ENCODE measurements at places on chromosomes 6 and 20.
A peak's percentile ranks its signal among the peaks of the same experiment; 100 is the strongest.

DNA sequence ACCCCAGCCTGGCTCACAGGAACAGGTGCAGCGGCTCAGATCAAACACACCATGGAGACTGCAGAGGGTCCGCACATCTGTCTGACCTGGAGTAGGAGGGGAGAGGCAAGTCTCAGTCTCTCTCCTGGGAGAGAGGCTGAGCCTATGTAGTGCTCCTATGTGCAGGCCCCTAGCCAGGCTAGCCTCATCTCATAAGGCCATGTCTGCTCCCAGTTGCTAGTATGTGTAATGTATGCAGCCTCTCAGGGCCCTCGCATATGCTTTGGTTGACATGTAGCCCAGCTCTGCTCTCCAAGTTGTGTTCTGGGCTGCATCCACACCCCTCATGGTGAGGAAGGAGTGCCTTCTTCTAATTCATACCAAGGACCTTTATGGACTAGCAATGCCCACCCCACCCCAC is 11.8 kb downstream of the TNXB start:
- no peak for DNase-seq

GRCh38 chr20:59222253-59223181 is 58.9 kb downstream of the ZNF831 start:
- DNase-seq, result peak; percentile 91

- no peak for DNase-seq
These were observed 65.9 kb downstream of the VEGFA start for GRCh38 chr6:43835872-43836419.

DNA sequence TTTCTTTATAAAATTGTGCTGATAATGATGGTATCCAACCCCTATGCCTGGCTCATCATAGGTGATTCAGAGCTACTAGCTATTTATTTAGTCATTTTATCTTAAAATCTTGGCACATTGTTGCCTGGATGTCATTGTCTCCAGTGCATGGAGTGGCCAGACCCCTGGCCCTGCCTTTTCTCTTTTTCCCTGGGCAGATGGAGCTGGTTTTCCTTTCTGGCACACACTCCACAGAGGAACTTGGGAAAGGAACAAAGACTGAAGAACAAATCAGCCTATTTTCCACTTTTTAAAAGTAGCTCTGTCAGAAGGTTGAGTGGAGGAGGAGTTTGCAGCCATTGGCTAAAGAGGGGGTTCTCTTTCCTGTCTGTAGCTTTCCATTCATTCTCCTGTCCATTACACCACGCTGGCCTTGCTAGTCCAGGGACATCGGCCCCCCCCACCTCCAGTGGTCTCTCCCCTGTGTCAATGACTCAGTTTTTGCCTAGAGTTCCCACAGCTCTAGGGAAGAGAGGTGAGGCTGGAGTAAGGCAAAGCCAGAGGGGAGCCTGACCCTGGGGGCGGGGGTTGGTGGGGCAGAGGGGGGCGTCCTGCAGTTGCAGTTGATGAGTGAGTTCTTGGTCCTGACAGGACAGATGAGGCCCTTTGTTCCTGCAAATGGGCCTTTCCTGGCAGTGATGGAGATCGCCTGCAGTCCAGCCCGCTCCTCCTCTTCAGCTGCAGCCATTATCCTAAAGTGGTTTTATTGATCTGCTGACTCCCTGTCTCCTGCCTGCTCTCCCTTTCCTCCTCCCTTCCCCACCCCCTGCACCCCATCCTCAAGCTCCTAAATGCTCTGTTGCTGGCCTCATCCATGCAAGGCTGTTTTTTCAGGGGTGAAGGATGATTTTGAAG is 774.5 kb downstream of the DHX35 start:
- DNase-seq, result no peak

- no peak for DNase-seq
These were observed 66.8 kb upstream of the CD93 start for GRCh38 chr20:23152902-23153301.

DNA sequence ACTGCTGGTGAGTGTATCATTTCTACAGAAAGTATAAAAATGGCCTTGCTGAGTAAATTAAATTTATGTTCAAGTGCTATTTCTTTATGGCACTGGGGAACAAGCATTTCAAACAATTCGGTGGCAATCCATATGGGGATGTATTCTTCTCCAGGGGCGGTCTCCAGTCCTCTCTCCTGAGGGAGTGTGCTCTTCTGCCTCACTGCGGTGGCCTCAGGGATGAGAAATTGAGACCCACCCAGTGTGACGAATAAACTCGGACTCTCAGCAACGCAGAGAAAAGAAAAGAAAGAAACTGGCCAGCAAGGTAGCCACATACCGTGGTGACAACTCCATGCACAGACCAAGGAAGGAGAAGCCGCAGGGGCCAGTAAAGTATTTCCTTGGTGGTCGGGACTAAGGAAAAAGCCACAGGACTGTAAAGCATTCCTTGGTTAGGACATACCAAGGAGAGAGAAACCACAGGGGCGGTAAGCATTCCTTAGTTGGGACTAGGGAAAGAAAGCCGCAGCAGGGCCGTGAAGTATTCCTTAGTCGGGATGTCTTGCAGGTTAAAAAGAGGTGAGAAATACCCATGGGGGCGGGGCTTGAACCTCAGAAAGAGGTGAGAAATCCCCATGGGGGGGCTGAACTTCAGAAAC is 13.6 kb upstream of the GOPC start:
- DNase-seq, result no peak

- DNase-seq, result peak; percentile 85
These were observed 60.8 kb upstream of the MAP3K4 start for GRCh38 chr6:160930547-160931377.

DNA sequence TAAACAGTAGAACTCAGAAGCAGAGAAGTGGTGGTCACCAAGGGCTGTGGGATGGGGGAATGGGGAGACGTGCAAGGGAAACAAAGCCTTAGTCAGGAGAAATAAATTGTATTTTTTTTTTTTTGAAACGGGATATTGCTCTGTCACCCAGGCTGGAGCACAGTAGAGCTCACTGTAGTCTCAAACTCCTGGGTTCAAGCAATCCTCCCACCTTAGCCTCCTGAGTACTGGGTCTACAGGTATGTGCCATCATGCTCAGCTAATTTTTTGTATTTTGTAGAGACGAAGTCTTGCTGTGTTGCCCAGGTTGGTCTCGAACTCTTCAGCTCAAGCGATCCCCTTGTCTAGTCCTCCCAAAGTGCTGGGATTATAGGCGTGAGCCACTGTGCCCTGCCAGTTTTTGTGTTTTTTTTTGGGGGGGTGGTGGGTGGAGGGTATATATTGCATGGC is 3.4 kb downstream of the HSPA1B start:
- DNase-seq, result no peak

DNA sequence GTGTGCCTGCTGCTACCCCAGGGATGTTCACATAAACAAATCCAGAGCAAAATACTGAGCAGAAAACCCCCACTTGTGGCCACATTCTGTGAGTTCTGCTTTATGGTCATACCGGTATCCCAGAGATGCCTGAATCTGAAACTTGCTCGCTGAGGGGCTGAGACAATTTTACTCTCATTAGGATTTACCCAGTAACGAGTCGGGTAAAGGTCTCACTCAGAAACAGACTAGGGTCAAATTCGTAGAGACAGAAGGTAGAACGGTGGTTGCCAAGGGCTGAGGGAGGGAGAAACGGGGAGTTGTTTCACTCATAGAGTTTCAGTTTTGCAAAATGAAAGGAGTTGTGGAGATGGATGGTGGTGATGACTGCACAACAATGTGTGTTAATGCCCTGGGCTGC is 45.4 kb upstream of the NKX2-2 start:
- no peak for DNase-seq

DNA sequence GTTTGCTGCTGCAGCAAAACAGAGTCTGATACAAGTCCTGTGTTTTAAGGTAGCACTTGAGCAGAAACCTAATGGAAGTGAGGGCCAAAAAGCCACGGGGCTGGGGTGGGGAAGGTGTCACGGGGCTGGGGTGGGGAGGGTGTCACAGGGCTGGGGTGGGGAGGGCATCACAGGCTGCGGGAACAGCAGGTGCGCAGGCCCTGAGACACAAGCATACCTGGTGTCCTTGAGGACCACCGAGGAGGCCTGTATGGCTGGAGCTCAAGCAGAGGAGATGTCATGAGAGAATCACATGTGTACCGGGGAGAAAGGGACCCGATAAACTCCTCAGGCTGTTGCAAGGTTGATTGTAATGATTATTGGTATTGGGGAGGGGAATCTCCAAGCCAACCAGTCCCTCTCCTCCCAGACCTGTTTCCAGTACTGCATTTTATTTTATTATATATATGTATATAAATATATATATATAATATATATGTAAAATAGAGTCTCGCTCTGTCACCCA is 13.6 kb upstream of the SPO11 start:
- DNase-seq, result peak; percentile 10

- no peak for DNase-seq
These were observed 131.0 kb downstream of the ANKRD60 start for GRCh38 chr20:58097429-58097828.

GRCh38 chr20:62688855-62689460 is 19.7 kb upstream of the NTSR1 start:
- DNase-seq, result no peak

GRCh38 chr6:108737594-108738546 is 110.4 kb upstream of the ARMC2 start:
- no peak for DNase-seq

DNA sequence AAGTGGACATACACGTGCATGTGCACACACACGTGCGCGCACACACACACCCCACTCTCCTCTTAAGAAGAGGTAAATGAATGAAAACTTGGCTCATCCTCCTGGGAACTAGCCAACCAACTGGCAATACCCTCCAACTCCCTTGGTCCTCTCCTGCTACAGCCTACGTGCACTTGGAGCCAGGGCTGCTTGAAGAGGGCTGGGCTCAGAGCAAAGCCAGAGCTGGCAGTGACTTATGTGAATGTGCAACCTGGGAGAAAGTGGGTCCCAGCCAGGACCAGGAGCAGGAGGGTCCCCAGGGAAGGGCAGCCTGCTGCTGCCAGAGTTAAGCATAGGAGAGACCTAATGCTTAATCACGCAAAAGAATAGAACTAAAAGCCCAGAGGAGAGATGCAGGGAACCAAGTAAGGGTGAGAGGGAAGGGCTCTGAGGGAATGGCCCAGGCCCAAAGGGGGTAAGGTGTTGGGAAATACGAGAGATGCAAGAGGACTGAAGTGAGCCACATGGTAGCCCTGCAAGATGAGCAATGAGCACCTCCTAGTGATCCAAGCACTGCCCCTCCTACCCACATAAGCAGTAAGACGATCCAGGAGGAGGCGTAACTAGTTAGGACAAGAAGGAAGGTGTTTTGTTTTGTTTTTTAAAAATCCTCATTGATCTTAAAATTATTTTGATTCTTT is 24.7 kb downstream of the TRAF3IP2 start:
- DNase-seq, result no peak

- no peak for DNase-seq
These were observed 589.3 kb downstream of the TFAP2A start for GRCh38 chr6:9825526-9825925.

DNA sequence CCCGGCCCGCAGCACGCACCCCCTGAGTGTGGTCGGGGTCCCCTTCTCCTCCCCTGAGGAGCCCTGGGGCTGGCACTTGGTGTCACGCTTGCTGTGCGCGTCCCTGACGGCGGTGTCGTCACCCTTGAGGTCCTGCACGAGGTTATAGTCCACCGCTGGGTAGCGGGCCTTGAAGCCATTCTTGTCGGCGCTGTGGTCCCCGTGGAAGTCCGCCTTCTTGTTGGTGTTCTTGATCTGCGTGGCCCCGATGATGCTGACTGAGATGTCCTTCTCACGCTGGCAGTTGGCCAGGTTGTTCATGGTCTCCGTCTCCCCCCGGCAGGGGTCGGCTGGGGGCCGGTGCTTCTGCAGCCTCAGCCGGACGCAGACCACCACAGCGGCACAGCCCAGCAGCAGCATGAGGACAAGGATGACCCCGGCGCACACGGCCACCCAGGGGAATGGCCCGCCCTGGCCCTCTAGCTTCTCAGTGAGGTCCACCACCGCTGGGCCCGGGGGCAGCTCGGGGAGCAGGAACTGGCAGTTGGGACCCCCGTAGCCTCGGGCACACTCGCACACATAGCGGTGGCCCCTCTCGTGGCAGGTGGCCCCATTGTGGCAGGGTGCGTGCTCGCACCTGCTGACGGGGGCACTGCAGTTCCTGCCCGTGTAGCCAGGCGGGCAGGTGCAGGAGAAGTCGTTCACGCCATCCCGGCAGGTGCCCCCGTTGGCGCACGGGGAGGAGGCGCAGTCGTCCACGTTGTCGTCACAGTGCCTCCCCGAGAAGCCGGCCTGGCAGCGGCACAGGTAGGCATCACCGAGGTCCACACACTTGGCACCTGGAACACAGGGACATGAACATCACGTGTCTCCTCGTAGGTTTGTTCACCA is 7.4 kb downstream of the DLL1 start:
- peak; percentile 70 for DNase-seq

GRCh38 chr6:70363741-70364493 is 49.4 kb upstream of the FAM135A start:
- no peak for DNase-seq

GRCh38 chr6:55974688-55975087 is 99.3 kb upstream of the BMP5 start:
- DNase-seq, result no peak

GRCh38 chr6:126955621-126956020 is 162.8 kb upstream of the RSPO3 start:
- DNase-seq, result no peak

DNA sequence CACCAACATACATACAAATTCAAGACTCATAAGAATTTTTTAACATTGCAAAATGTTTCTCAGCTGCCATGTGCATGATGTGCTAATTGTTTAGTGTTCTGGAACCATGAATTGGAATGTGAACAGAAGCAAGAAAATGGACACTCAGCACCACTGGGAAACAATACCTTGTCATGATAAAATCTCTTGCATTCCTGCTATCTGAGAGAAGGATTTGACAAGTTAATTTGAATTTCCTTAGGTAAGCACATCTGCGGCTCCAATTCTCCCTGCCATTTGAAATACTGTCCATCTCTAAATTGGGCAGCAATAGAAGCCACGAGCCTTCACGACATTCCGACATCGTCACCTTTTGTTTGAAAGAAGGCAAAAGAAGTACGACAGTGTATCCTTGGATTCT is 1104.6 kb upstream of the MAP3K7 start:
- DNase-seq, result no peak

DNA sequence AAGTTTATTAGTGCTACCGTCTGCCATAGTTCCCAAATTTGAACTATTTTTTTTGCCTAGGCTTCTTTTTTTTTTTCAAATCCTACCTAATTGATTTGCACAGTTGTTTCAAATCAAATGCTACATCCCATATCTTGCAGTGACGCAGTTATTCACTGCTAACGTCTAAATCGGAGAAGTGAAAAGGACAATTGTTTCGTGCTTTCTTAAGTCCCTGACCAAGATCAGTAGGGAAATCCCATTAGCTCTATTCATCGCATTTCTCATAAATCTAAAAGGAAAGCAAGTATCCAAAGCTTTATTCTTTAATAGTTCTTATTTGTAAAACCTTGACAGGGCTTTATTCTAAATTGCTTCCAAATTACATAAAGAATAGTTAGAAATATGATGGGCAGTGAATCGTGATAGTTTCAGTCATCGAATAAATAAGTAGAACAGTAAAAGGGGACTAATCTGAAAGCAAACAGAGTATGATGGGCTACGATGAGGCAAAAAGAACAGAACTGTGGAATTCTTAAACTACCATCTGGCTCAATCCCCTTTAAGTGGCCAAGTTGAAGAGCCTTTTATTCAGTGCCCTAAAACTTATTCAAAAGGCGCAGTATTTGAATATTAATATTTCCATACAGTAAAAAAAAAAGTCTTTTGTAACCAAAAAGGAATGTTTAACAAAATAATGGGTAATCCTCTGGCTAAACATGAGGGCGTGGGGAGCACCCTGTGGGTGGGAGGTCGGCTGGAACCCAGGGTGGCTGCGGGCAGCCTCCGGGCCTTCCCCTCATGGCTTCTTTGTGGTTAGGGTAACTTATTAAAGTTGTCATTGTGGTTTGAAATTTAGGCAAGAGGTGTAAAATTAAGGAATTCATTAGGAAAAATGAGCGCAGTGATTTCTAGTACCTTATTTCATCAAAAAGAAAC is 3.0 kb upstream of the ARID1B start:
- DNase-seq, result no peak

Data from cardiac septum (tissue), 1 donor.